Stimulated activated CD8-positive, alpha-beta memory T cell treated with anti-CD3 and anti-CD28 coated beads, Interleukin-15, amount 100 ng/mL, for 4 hours (primary cell): ENCODE measurements at places on chromosomes 7 and 10.

DNA sequence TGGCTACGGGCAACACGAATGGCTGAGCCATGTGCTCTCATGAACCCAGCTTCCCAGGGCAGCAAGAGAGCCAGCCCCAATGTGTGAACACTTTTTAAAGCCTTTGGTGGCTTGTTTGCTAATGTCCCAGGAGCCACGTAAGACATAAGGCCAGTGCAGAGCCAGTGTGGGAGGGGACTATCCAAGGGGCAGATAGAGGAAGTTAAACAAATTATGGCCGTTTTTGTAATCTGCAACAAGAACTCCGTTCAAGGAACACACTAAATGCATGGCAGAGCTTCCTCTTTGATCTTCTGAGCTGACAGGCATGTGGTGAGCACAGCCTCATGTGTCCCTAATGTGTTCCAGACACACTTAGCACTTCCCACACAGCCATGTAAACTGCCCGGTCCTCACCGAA, 133.3 kb downstream of the TEX36 start:
- DNase-seq = no peak

DNA sequence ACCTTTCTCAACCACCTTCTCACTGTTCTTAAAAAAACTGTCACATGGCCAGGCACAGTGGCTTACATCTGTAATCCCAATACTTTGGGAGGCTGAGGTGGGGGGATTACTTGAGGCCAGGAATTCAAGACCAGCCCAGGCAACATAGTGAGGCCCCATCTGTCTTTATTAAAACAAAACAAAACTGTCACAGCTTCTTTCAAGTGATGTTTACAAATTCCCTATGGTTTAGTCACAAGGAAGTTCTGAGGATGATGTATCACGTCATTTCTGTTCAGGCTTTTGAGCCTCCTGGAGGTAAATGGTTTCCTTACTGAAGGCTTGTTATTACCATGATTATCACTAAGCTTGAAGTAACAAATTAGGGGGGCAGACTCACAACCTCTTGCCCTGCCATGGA, 186.2 kb downstream of the CFTR start:
- DNase-seq = no peak

GRCh38 chr10:88932539-88933256, 19.9 kb downstream of the ACTA2 start:
- DNase-seq = peak; percentile 26

DNA sequence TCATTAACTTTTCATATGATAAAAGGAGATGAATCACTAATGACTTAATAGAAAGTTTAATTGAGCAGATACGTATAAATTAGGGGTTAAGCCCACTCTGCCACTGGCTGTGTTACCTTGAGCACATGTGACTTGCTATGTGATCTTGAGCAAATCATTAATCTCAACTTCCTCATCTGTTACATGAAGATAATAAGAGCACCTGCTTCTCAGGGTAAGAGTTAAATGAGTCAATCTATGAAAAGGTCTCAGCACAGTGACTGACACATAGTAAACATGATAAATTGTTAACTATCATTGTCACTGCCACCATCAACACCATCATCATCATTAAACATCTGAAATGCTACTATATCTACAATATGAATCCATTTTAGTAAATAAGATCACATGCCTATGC, 110.8 kb downstream of the TPK1 start:
- no peak for DNase-seq

DNA sequence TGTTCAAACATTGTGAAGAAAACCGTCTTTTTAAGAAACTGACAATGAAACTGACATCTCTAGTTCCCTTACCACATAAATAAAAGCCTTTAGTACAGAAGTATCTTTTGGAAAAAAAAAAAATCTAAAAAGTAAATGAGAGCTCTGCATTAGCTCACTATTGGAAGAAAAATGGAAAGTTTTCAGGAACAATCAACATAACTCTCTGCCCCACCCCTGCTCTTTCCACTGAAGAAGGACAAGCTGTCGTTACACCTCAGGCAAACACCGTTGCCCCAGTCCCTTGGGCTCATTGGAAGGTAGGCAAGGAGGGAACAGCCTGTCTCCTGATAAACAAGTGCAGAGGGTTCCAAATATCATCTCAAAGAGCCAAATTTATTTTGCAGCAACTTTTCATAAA, 22.4 kb upstream of the C1QL3 start:
- no peak for DNase-seq

DNA sequence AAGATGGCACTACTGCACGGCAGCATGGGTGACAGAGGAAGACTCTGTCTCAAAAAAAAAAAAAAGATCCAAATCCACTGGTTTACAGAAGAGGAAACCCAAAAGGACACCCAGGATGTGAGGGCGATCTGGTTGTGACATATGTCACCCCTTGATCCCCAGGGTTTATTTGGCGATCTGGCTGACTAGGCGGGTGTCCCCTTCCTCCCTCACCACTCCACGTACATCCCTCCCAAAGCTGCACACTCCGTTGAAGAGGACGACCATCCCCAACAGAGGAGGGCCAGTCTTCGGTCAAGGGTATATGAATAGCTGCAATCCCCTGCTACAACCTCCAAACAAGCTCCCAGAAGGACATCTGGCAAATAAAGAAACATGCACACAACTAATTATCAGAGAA, 111.6 kb downstream of the HTR5A start:
- DNase-seq = no peak

GRCh38 chr10:106479636-106480035, 684.9 kb downstream of the SORCS1 start:
- no peak for DNase-seq

GRCh38 chr10:11638055-11638698, 26.7 kb upstream of the USP6NL start:
- DNase-seq = no peak

DNA sequence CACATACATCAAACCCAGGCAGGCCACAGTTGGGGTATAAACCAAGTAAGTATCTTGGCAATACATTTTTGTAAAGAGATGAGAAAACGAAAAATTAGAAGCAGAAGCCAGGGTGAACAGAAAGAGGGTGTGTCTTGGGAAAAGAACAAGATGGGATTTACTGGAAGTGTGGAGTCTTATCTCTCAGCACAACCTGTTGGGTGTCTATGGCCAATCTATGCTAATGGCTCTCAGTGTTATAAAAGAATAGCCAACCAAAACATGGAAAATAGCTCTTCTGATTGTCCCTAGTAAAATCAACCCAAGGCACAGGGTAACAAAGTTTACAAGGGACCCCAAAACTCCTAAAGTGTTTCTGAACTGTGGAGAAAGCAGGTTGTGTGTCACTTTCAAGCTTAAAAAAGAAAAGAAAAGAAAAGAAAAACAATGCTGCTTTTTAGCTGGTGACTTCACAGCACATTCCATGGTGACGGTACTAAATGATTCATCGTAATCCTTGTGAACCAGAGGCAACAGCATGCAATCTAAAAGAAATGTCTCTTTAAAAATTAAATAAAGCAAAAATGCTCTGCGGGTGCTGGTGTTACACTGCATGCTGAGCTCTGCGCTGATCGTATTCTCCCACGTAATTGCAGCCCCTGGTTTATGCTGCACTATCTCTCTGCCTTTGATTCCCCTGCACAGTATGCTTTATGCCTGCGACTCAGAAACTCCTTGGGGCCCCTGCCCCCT, 100.8 kb downstream of the C10orf90 start:
- no peak for DNase-seq

- DNase-seq = no peak
These were observed 51.8 kb upstream of the AGR3 start for GRCh38 chr7:16933296-16934279.

DNA sequence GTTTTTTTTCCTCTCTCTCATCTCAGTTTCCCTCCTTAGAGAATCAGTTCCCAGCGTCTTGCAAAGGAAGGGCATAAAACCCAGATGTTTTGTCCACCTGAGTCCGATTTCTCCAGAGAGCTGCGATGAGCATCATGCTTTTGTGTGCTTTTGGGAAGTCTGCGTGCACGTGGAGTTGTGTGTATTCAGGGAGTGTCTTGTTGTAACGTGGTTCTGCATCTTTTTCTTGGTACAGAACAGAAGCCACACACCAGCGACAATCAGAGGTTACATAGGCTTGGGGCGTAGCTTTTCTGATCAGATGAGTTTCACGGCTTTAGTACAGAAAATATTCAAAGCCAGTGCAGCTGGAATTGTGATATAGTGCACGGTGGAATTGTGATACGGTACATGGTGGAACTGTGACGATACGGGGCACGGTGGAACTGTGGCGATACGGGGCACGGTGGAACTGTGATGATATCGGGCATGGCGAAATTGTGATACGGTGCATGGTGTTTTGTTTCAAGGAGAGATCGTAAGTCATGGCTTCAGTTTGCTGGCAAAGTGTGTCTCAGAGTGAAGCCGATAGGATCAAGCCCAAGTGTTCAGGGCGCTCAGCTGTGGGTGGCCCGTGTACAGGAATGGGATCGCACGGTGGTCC, 32.8 kb downstream of the FOXK1 start:
- no peak for DNase-seq

- no peak for DNase-seq
These were observed 63.3 kb upstream of the PRKG1 start for GRCh38 chr10:51010977-51011376.

GRCh38 chr7:47948141-47948790, at the start of gene PKD1L1:
Gene PKD1L1, minus strand, starts transcription at chr7:47948466. Its CDS starts 26 bp downstream, at chr7:47948440.
- no peak for DNase-seq

- no peak for DNase-seq
These were observed 77.4 kb upstream of the NRBF2 start for GRCh38 chr10:63055705-63056104.

- DNase-seq = no peak
These were observed 44.0 kb upstream of the COL13A1 start for GRCh38 chr10:69757553-69758309.

DNA sequence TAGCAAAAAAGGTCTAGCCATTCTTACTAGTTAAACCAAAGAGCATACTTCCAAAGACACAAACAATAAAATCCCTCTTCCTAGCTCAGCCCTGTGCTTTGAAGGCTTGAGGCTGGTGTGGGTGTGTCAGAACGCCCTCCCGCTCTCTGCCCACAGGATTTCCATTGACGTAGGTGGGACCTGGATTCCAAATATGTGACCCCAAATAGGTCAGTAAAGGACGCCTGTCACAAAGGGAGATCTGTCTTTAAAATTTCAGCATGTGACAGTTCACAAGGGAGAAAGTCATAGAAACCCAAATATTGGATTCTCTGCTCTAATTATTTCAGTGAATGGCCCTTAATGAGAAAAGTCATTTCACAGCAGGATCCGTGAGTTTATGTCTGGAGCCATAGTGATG, 39.9 kb upstream of the LYZL1 start:
- DNase-seq = no peak

- DNase-seq = no peak
These were observed 87.4 kb downstream of the FOXL3 start for GRCh38 chr7:377080-378040.

DNA sequence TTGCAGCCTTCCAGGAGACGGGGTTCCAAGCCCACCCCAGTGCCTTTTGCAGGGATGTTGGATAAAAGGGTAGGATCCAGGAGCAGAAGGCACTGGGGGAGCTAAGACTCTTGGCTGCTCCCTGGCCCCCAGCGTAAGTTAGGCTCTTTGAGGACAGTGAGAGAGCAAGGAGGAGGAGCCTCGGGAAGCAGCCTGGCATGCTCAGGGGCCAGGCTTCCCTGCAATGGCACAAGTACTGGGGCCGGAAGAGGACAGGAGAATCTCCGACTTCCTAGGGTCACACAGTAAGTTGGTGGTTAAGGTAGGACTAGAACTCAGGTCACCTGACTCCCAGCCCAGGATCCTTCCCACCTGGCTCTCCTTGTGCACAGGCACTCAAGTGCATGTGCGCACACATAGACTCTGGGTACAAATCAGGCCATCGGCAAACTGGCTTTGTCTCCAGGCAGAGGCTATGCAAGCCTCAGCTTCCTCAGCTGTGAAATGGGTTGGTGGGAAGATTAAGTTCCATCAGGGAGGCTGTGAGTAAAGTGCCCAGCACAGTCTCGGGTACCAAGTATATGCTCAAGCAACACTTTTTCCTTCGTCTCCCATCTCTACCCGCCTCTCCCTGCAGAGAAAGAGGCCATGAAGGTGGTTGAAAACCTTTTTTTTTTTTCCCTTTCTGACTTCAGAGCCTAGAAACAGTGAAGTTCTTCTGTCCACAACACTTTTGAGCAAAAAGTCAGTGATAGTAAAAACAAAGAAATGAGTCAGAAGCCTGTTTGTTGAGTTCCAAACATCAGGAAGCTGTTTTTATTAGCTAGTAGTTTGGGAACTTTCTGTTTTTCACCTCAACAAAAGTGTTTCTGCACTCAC, 79.1 kb downstream of the NEURL1 start:
- DNase-seq = no peak

DNA sequence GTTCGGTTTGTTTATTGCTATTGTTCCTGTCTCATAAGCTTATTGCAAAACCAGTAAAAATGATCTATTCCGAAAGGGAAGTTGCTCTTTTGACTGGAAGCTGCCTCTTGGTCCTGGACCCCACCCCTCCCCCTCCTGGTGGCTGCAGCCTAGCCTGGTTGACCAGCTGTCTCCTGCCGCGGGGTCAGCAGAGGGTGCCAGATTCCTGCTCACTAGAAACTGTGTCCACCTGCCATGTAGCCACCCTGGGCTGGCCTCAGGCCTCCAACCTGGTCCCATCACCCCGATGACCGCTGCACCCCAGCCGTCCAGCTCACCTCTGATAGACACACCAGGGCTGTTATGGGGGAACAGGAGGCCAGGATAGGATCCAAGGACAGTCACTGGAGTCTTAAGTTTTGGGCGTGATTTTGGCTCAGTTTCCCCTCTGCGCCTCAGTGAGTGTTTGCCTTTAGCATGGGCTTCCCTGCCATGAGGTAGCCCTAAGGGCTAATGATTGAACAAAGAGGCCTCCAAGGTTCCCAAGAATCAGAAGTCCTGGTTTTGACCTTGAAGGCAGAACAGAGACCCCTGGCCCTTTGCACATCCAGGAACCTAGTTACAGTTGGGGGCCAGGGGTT, 32.9 kb upstream of the SLF2 start:
- DNase-seq = no peak

DNA sequence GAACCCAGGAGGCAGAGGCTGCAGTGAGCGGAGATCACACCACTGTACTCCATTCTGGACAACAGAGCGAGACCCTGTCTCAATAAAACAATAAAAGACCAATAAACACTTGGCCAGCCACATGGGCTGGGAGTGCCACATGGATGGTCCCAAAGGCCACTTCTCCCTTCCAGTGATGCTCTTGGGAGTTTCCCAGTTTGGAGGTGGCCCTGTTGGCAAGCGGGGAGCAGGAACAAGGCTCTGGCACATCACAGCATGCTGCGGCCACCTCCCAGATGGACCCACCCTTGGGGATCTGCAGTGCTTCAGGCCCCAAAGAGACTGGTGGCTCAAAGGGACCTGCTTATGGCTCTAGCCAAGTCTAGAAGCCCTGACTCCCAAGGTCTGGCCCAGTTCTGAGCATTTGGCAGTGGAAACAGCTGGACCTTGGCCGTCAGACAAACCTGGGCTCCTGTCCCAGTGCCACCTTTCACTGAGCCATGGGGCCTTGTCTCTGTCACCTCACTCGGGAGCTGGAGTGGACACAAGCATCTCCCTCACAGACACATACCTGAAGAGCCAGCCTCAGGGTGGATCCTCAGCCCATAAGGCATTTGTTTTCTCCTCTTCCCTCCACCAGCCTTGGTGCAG, 91.7 kb downstream of the COL13A1 start:
- no peak for DNase-seq

DNA sequence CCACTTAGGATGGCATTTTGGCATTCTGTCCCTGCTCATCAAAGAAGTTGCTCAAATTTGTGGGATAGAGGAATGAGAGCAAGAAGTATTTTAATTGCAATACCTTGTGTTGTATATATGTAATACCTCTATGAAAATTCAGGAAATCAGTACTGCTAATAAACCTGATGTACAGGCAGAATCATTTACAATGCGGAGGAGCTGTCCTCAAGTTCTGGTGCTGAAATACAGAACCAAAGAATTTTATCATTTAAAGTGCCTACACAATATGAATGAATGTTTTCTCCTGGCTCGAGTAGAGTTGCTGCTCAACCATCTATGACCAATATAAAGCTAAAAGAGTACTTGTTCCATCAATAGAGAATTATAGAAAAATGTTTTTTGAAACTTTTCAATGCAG, 305.8 kb downstream of the PLXNA4 start:
- DNase-seq = no peak
